ENCODE measurements at places on chromosomes 6 and 20.

GRCh38 chr20:37463726-37464494 lies 57.1 kb upstream of the NNAT start:
- DNase-seq = no peak

DNA sequence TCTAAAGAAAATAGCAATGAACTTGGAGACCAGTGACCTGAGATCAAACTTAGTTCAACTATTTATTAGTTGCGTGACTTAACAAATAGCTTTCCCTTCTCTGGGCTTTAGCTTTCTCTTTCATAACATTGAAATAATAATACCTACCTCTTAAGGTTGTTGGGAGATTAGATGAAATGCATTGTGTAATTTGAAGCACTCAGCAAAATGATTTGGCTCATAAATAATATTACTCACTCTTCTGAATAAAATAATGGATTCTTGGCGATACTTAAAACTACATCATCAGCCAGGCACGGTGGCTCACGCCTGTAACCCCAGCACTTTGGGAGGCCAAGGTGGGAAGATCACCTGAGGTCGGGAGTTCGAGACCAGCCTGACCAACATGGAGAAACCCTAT lies 556.2 kb upstream of the JARID2 start:
- no peak for DNase-seq

GRCh38 chr6:43203029-43203717 lies 21.2 kb downstream of the CUL9 start:
- no peak for DNase-seq

GRCh38 chr20:17172836-17173516 lies 53.9 kb upstream of the PCSK2 start:
- DNase-seq = no peak

DNA sequence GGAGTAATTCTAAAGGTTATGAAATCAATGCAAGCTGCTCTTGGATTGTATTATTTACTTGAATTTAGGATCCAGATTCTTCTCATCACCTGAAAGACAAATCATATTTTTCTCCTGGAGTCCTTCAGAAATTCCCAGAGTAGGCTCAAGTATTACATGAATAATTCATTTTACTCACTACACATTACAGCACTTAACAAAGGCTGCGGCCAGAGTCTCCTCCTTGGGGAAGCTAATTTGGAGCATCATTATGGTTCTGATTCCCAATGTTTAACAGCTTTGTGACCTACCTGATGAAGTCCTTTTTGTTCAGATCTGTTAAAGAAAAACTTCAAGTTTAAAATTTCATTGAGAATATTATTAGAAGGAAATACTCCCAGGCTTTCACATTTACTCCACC lies 28.7 kb downstream of the GRIK2 start:
- DNase-seq = no peak

- no peak for DNase-seq
These were observed 384.8 kb downstream of the TFAP2B start for GRCh38 chr6:51203504-51203903.

GRCh38 chr6:125984311-125984710 lies 2.0 kb upstream of the TRMT11 start:
- no peak for DNase-seq

GRCh38 chr6:26271668-26272024 lies 93.4 kb upstream of the BTN3A2 start:
- no peak for DNase-seq

DNA sequence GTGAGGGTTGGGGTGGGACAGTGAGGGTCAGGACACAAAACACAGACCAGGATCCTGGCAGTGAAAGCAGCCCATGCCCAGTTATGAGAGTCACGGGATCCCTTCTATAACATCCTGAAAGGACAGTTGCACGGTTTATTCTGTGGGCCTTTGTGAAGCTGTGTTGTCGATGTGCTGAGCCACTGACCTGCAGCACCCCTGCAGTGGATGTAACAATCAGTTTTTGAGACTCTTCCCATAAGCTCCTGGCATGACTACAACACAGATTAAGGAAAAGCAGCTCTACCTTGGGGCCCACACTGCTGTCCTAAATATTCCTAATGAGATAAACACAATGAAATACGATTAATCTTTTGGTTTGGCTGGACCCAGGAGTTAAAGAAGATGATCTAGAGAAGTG lies 3.7 kb downstream of the PYGB start:
- no peak for DNase-seq

GRCh38 chr20:37741570-37741969 lies 47.7 kb downstream of the CTNNBL1 start:
- DNase-seq = no peak

DNA sequence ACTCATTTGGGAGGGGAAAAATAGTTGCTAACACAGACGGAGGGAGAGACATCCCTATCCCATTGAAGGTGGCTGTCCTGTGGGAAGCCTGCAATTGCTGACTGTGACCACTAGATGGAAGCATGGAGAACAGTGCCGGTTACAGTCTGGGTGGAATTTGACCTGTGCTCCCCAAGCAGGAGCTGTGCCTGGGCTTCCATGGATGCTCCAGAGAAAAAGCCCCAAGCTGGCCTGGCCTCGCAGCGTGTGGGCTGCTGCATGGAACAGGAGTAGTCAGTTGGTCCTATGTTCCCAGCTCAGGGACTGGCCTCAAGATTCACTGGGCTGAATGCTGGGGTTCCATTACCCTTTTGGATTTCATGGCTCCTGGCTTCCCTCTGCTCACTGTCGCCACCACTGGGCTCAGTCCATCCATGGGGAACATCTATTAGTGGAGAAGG lies 116.3 kb upstream of the CHD6 start:
- no peak for DNase-seq

DNA sequence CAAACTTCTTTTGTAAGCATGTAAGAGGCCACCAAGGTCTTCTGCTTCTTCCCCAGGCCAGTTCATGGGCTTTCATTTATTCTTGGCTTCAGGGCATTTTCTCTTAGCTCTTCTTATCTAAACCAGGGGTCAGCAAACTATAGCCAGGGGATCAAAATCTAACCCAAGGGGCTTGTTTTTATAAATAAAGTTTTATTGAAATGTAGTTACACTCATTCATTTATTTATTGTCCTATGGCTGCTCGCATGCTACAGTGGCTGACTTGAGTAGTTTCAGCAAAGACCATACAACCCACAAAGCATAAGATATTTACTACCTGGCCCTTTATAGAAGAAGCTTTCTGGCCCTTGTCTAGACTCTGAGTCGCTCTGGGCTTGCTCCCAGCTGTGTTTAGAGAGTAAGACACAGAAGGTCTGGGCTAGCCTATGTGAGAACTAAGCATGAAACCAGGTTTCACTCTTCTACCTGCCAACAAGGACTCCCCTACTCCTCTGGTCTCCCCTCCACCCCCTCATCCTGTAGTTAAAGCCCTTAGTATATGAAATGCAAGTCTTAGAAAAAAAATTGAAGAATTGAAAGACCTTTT lies 43.2 kb downstream of the KHDC1L start:
- no peak for DNase-seq

GRCh38 chr6:13624871-13625288 lies 9.7 kb downstream of the NOL7 start:
- DNase-seq = no peak

- DNase-seq = no peak
These were observed 153.9 kb downstream of the SOX4 start for GRCh38 chr6:21747441-21747840.

GRCh38 chr6:5181510-5182317 lies 79.0 kb downstream of the LYRM4 start:
- no peak for DNase-seq

- no peak for DNase-seq
These were observed 90.6 kb downstream of the TTLL2 start for GRCh38 chr6:167415441-167415961.

DNA sequence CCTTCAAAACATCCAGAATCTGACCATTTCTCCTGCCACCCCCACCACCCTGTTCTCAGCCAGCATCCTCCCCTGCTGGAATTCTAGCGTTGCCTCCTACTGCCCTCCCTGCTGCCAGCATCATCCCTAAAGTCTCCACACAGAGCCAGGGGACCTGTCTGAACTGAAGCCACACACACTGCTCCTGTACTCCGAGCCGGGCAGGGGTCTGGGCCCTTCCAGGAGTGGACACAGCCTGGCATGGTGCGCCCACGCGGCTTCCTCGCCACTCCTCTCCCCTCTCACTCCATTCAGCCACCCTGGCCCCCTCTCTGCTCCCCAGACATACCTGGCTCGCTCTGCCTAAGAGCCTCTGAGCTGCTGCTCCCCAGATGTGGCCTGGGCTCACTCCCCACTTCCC lies 155.5 kb downstream of the PREX1 start:
- no peak for DNase-seq

- DNase-seq = no peak
These were observed 2.0 kb upstream of the ZSCAN26 start for GRCh38 chr6:28264834-28265401.

- DNase-seq = no peak
These were observed 397.8 kb downstream of the LAMA2 start for GRCh38 chr6:129280749-129281148.

DNA sequence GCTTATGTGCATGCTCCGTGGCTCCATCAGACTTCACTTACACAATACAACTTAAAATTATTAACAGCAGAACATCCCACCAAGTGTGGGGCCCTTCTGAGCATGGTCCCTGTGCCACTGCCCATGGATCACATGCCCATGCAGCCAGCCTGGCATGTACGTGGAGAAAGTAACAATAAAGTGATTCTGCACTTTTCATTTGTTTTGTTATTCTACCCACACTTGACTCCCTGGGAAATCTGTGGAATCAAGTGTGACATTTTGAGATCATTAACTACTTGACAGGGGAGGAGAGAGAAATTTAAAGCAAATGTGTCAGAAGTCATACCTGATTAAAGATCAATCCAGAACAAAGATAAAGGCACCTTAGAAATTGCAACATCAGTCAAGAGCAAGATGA lies 112.0 kb downstream of the ISM1 start:
- DNase-seq = no peak

GRCh38 chr6:161232010-161232409 lies 41.9 kb downstream of the AGPAT4 start:
- no peak for DNase-seq

DNA sequence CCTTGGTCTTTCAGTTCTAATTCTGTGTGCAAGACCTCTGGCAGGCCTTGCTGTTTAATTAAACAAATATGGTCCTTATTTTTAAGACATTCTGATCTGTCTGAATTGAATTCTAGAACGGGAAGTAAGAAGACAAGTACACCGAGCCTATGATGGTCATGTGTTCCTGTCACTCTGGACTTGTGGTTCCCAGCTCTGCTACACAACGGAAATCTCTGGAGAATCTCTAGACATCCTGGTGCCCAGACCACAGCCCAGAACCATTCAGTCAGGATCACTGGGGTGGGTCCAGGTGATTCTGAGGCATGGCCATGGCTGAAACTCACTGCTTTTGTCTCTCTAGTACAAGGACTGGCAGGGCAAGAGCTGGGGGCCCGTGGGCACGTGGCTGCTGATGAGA lies 15.9 kb upstream of the KCNK16 start:
- no peak for DNase-seq

GRCh38 chr20:42110301-42110700 lies 492.1 kb upstream of the CHD6 start:
- DNase-seq = no peak

DNA sequence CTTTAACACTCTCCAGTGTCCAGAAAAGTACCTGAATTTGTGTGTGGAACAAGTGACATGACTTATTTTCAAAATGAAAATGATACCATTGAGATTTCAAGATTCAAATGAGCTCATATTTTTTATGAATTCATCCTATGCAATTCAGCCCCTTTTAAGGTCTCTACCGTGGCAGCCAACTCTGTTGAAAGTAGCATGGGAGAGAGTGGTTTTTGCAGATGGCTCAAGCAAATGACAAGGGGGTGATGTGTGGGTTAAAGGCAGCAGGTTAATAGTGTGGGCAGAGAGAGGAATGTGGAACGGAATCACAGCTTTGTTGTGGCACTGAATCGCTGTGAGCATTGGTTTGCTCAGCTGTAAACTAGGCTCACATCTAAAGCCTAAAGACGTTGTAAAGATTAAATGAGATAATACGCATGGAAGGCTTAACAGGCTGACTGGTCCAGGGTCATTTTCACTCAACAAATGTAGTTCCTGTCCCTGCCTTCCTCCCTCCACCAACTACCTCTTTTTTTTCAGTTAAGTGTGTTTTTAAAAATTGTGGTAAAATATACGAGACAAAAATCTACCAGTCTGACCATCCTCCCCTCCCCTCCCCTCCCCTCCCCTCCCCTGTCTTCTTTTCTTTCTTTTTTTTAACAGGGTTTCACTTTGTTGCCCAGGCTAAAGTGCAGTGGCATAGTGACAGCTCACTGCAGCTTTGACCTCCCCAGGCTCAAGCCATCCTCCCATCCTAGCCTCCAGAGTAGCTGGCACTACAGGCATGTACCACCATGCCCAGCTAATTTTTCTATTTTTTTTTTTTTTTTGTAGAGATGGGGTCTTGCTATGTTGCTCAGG lies 114.7 kb upstream of the ZNF217 start:
- peak; percentile 31 for DNase-seq

DNA sequence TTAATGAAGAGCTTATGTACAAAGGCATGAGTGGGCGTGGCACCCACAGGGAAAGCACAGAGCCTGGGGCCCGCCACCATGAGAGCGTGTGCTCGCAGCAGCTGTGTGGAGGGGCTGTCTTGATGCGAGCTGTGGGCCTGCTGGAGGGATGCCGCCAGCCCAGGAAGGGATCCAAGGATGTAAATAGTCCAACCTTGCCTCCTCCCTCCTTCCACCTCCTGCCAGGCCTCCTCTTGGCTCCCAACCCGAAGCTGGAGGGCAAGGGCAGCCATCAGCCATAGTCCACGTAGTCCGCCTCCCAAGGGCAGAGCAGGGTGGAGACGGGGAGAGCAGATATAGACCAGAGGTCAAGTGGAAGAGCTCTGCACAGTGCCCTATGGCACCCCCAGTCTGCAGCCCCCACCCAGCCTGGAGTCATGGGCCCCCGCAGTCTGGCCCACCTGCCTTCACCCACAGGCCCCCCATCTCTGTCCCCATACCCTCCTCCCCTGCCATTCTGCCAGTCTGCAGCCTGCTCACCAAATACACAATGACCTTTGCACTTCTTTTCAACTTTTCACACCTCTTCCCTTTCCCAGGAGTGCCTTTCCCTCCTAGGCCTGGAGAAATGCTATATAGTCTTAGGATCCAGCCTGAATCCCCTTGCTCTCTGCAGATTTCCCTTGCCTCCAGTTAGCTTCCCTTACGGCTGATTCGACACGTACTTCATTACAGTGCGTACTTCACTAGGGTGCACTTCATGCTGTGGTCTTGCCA lies 77.1 kb downstream of the SHLD1 start:
- DNase-seq = no peak

GRCh38 chr6:23357185-23357766 lies 768.7 kb upstream of the NRSN1 start:
- no peak for DNase-seq
